ENCODE measurements at places on chromosomes 12 and 14. TPM values are rescaled to one million over a fixed set of nuclear protein-coding genes. Genes with fewer than 3 reads are reported as not detected.

DNA sequence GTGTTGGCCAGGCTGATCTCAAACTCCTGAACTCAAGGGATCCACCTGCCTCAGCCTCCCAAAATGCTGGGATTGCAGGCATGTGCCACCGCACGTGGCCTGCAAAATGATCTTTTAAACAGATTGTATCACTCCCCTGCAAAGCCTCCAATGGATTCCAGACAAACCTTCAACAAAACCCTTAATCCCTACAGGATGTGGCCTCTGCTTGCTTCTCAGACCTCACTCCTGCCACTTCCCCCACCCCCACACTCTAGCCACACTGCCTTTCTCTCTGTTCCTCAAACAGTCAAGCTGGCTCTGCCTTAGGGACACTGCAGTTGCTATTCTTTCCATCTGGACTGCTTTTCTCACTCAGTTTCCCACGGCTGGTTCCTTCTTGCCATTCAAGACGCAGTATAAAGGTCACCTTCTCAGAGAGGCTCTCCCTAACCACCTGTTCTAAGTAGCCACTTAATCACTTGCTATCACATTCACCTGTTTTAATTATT lies 47.3 kb upstream of the TMED10 start:
- peak; percentile 26 for DNase-seq
- no peaks in the 10 kb centered on the region for H3K36me3 ChIP-seq
- H3K4me3 ChIP-seq = no peak overlapping the region
- peaks cover 34% of the 10 kb centered on the region for H3K4me1 ChIP-seq
- no peaks in the 10 kb centered on the region for H3K27me3 ChIP-seq

- H3K4me3 ChIP-seq = no peak overlapping the region
- no peaks in the 10 kb centered on the region for H3K36me3 ChIP-seq
- H3K27me3 ChIP-seq = no peaks in the 10 kb centered on the region
- DNase-seq = no peak
- peaks cover 9% of the 10 kb centered on the region for H3K4me1 ChIP-seq
- H3K27ac ChIP-seq = no peak overlapping the region
Observed at GRCh38 chr14:61668282-61668681, 27.0 kb upstream of the HIF1A start.

Gene AQP5
- total RNA-seq = not detected

DNA sequence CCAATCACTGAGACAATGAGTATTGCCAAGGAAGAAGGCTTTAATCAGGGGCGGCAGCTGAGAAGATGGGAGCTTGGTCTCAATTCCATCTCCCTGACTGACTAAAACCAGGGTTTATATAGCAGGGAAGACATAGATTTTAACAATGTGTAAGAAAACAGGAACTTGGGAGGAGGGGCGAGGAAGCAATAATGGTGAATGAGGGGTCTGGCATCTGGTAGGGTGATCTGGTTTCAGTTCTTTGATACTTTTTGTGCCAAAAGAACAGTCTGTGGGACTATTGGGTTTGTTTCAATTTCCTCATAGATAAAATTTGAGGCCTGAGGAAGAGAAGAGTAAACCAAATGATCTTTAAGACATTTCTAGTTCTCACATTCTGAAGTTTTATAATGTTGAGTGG lies 49.2 kb downstream of the FUT8 start:
- DNase-seq = no peak
- peak overlapping the region; percentile 40 for H3K4me3 ChIP-seq
- peak overlapping the region; percentile 81 for H3K27ac ChIP-seq
- H3K4me1 ChIP-seq = peaks cover 41% of the 10 kb centered on the region
- H3K27me3 ChIP-seq = no peaks in the 10 kb centered on the region

GRCh38 chr12:50195832-50196231 lies 28.7 kb upstream of the CERS5 start:
- H3K27ac ChIP-seq = peak overlapping the region; percentile 83
- H3K4me3 ChIP-seq = peak overlapping the region; percentile 31
- H3K4me1 ChIP-seq = peaks cover 62% of the 10 kb centered on the region
- DNase-seq = peak; percentile 41
- no peaks in the 10 kb centered on the region for H3K27me3 ChIP-seq

GRCh38 chr14:79658221-79658620 lies 553.1 kb downstream of the DIO2 start:
- DNase-seq = no peak
- no peaks in the 10 kb centered on the region for H3K27me3 ChIP-seq
- H3K4me1 ChIP-seq = no peaks in the 10 kb centered on the region
- no peak overlapping the region for H3K4me3 ChIP-seq
- no peaks in the 10 kb centered on the region for H3K36me3 ChIP-seq
- H3K27ac ChIP-seq = no peak overlapping the region

Gene FOXN4
- not detected for total RNA-seq

- H3K27me3 ChIP-seq = no peaks in the 10 kb centered on the region
- peaks cover 8% of the 10 kb centered on the region for H3K36me3 ChIP-seq
- no peak for DNase-seq
- H3K4me1 ChIP-seq = peaks cover 18% of the 10 kb centered on the region
- H3K27ac ChIP-seq = no peak overlapping the region
Observed at GRCh38 chr12:114998118-114998749, 314.3 kb upstream of the TBX3 start.

DNA sequence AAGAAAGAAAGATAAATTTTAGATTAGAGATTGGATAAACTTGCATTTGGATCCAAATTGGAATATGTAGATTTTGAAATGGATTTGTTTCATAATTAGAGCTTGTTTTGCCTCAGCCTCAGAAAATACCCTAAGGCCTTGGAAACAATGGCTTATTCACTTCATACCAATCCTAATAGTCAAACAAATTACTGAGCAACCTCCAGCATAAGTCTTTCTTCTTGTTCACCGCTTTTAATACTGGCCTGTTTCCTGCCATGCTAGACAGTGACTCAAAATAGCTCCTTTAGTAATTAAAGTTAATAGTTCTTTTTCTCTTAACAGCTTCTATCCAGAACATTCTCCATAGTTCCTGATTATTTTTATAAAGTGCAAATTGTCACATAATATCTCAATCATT lies 110.9 kb upstream of the DNM1L start:
- H3K27me3 ChIP-seq = no peaks in the 10 kb centered on the region
- peak overlapping the region; percentile 84 for H3K27ac ChIP-seq
- peak; percentile 93 for DNase-seq

GRCh38 chr12:23350808-23351207 lies 598.7 kb downstream of the SOX5 start:
- H3K27ac ChIP-seq = no peak overlapping the region
- H3K27me3 ChIP-seq = no peaks in the 10 kb centered on the region
- no peaks in the 10 kb centered on the region for H3K4me1 ChIP-seq
- peaks cover 5% of the 10 kb centered on the region for H3K36me3 ChIP-seq

Gene HSP90AA1
- 869 TPM for total RNA-seq

DNA sequence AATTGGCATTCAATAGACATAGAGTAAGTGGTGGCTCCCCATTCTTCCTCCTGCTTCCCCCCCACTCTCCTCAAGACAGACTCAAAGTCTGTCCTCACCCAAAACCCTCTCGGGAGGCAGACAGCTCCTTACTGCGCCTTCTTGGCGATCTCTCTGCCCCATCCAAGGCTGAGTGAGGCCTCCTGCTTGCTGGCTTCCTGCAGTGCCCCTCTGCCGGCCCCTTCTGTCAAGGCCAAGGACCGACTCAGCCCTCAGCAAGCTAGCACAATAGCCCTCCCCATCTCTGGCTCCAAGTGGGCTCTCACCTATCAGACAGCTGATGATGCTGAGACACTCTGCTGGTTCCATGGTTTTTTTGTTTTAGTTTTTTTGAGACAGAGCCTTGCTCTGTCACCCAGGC lies 62.5 kb upstream of the DLK1 start:
- no peaks in the 10 kb centered on the region for H3K36me3 ChIP-seq
- no peak overlapping the region for H3K27ac ChIP-seq
- peaks cover 10% of the 10 kb centered on the region for H3K27me3 ChIP-seq

Gene LARP4
- 56.4 TPM for total RNA-seq

DNA sequence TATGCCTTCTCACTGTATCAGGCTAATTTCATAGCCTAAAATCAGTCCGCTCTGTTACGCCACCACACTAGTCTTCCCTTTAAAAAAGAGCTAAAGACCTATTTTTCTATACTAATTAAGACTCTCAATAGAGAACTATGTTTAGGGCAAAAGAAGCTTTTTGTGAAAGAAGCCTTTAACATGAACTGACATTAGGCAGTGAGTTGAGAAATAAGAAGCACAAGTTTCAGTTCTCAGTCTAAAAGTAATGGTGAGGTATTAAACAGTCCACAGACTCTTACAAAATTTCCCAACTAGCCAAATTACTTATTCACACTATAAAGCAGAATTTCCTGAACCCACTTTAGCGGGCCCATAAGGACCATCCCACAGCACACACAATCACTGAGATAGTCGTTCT lies 93.7 kb downstream of the SOX5 start:
- H3K4me1 ChIP-seq = no peaks in the 10 kb centered on the region
- no peak for DNase-seq
- H3K27me3 ChIP-seq = no peaks in the 10 kb centered on the region
- no peaks in the 10 kb centered on the region for H3K36me3 ChIP-seq

GRCh38 chr12:42167711-42168110 lies 23.0 kb upstream of the GXYLT1 start:
- H3K36me3 ChIP-seq = peaks cover 4% of the 10 kb centered on the region
- no peak for DNase-seq
- peaks cover 21% of the 10 kb centered on the region for H3K4me1 ChIP-seq
- H3K27ac ChIP-seq = no peak overlapping the region
- no peak overlapping the region for H3K4me3 ChIP-seq

- no peak overlapping the region for H3K4me3 ChIP-seq
- H3K27me3 ChIP-seq = peaks cover 29% of the 10 kb centered on the region
- H3K27ac ChIP-seq = no peak overlapping the region
Observed at GRCh38 chr14:74347795-74348100, 523 bp upstream of the VRTN start.

DNA sequence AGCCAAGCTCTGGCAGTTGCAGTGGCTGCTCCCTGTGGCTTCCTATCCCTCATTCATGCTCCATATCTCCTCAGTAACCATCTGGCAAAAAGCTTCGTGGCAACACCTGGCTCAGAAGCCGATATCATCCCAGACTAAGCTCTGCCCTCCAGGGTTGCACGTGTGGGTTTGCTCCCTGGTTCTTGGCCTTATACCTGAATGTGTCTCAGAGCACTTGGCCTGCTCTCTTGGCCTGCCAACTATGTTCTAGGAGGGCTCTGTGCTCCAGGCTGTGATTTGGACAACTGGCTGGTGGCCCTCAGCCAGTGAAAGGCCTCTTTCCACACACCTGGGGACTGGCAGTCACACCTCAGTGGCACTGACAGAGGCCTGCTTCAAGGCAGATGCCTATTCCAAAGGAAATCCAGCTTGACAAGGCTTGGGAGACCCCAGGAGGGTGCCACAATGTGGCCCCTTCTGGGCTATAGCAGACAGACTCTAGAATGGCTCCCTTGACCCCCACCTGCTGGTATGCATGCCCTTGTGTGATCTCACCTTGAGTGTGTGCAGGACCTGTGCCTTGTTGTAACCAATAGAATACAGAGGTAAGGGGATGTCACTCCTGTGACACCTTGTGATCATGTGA lies 10.5 kb downstream of the PLD4 start:
- peak overlapping the region; percentile 70 for H3K4me3 ChIP-seq
- 0 out of 2 replicates have a peak, but pooled peaks cover 5% of the 10 kb centered on the region for H3K4me1 ChIP-seq
- H3K27me3 ChIP-seq = peaks cover 7% of the 10 kb centered on the region
- H3K36me3 ChIP-seq = peaks cover 9% of the 10 kb centered on the region

- peaks cover 43% of the 10 kb centered on the region for H3K36me3 ChIP-seq
- H3K27me3 ChIP-seq = peaks cover 2% of the 10 kb centered on the region
- no peak overlapping the region for H3K4me3 ChIP-seq
- H3K4me1 ChIP-seq = peaks cover 25% of the 10 kb centered on the region
Observed at GRCh38 chr12:116397148-116397547, 119.7 kb upstream of the MED13L start.

GRCh38 chr14:72416892-72417291 lies 477.0 kb downstream of the DPF3 start:
- no peak overlapping the region for H3K27ac ChIP-seq
- peaks cover 9% of the 10 kb centered on the region for H3K27me3 ChIP-seq
- no peaks in the 10 kb centered on the region for H3K36me3 ChIP-seq
- H3K4me3 ChIP-seq = no peak overlapping the region
- peaks cover 8% of the 10 kb centered on the region for H3K4me1 ChIP-seq

GRCh38 chr12:104738776-104739642 lies 219.1 kb downstream of the SLC41A2 start:
- H3K27me3 ChIP-seq = peaks cover 9% of the 10 kb centered on the region
- H3K4me3 ChIP-seq = no peak overlapping the region
- H3K36me3 ChIP-seq = no peaks in the 10 kb centered on the region
- no peak overlapping the region for H3K27ac ChIP-seq
- H3K4me1 ChIP-seq = peaks cover 43% of the 10 kb centered on the region

- no peaks in the 10 kb centered on the region for H3K27me3 ChIP-seq
- DNase-seq = no peak
- H3K4me1 ChIP-seq = peaks cover 93% of the 10 kb centered on the region
- H3K27ac ChIP-seq = peak overlapping the region; percentile 53
Observed at GRCh38 chr14:71411738-71412137, 504.5 kb downstream of the PCNX1 start.

- no peak overlapping the region for H3K27ac ChIP-seq
- H3K27me3 ChIP-seq = peaks cover 5% of the 10 kb centered on the region
- H3K4me1 ChIP-seq = peaks cover 54% of the 10 kb centered on the region
- no peak for DNase-seq
- no peak overlapping the region for H3K4me3 ChIP-seq
- H3K36me3 ChIP-seq = no peaks in the 10 kb centered on the region
Observed at GRCh38 chr12:54936736-54937135, 47.8 kb downstream of the TESPA1 start.

Gene NRL
- total RNA-seq = 0.65 TPM

DNA sequence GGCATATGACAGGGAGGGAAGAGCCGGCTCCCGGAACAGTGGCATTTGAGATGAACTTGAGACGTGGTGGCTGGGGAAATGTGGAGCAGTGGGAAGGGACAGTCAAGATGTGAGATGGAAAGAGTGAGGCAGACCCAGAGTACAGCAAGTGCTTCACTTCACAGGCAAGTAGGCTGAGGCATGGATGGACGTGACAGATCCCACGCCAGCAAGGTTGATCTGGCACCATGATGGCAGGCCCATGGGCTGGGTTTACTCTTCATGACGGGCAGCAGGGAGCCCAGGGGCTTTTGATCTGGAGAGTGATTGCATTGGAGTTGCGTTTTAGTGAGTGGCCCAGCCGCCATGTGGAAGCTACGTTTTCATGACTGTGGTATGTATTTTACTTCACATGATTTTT lies 17.9 kb upstream of the EML1 start:
- H3K4me3 ChIP-seq = no peak overlapping the region
- no peak overlapping the region for H3K27ac ChIP-seq
- DNase-seq = no peak
- peaks cover 27% of the 10 kb centered on the region for H3K36me3 ChIP-seq
- peaks cover 1% of the 10 kb centered on the region for H3K27me3 ChIP-seq

- no peak overlapping the region for H3K27ac ChIP-seq
- peaks cover 2% of the 10 kb centered on the region for H3K27me3 ChIP-seq
- no peaks in the 10 kb centered on the region for H3K4me1 ChIP-seq
- no peak overlapping the region for H3K4me3 ChIP-seq
Observed at GRCh38 chr14:35931346-35931745, 105.2 kb downstream of the BRMS1L start.

Gene POTEM
- total RNA-seq = not detected

GRCh38 chr14:24665440-24665991 lies 31.5 kb upstream of the GZMB start:
- H3K27ac ChIP-seq = no peak overlapping the region
- DNase-seq = no peak
- no peak overlapping the region for H3K4me3 ChIP-seq

- H3K27ac ChIP-seq = no peak overlapping the region
- H3K36me3 ChIP-seq = no peaks in the 10 kb centered on the region
- peaks cover 17% of the 10 kb centered on the region for H3K4me1 ChIP-seq
- H3K27me3 ChIP-seq = no peaks in the 10 kb centered on the region
Observed at GRCh38 chr14:38224338-38224737, 16.6 kb downstream of the SSTR1 start.

Gene RAPGEF3
- total RNA-seq = 3.4 TPM

Gene DBX2
- not detected for total RNA-seq

GRCh38 chr12:14710632-14711320 lies 14.4 kb upstream of the GUCY2C start:
- H3K27me3 ChIP-seq = peaks cover 24% of the 10 kb centered on the region
- no peaks in the 10 kb centered on the region for H3K36me3 ChIP-seq
- no peak for DNase-seq
- H3K4me1 ChIP-seq = peaks cover 12% of the 10 kb centered on the region
